ENCODE measurements at places on chromosomes 2 and 18. TPM values are rescaled to one million over a fixed set of nuclear protein-coding genes. Genes with fewer than 3 reads are reported as not detected.

- no peak for DNase-seq
Measured at GRCh38 chr18:22284581-22285360, 115.4 kb downstream of the GATA6 start.

DNA sequence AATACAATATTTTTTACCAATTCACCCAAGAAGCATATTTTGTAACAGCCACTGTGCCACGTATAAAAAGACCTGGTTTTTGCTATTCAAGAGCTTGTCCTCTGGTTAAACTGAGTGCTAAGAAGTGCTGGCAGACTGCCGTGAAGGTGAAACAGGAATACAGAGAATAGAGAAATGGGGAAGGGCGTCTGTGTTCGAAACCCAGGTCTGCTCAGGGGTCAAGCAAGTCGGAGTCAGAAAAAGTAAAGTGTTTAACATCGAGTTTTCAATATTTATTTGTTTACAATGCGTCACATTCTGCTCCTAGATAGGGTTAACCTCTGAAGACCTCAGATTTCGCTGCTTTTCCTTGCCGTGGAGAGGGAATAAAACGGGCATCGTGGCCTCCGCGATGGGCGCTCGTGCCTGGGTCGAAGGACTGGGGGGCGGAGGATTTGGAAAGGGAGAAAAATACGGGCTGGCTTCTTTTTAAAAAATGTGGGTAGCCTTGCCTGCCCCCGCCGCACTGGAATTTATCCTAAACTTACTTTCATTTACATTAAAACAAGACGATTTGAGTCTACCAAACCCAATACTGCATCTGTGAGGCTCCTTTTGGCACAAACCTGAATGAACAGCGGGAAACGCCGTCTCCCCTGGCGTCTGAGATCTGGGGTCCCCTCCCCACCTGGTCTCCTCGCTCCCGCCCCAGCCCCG lies 1.1 kb upstream of the SNTG2 start:
- DNase-seq = peak; percentile 25

GRCh38 chr2:207764096-207764630 lies 5.5 kb downstream of the FZD5 start:
- no peak for DNase-seq

- DNase-seq = no peak
Measured at GRCh38 chr18:75206452-75207309, 2.3 kb downstream of the PTGR3 start.

- no peak for DNase-seq
Measured at GRCh38 chr18:3560755-3561154, 110.8 kb downstream of the TGIF1 start.

GRCh38 chr2:179655627-179656026 lies 205.8 kb downstream of the ZNF385B start:
- no peak for DNase-seq

- DNase-seq = no peak
Measured at GRCh38 chr18:57505231-57505630, 70.1 kb downstream of the ONECUT2 start.

Gene CMPK2
- 90.8 TPM for total RNA-seq

Gene STAT1
- 472 TPM for total RNA-seq

Gene GAL3ST2
- total RNA-seq = 0.34 TPM

Data from activated CD8-positive, alpha-beta T cell treated with anti-CD3 and anti-CD28 coated beads, Interleukin-2, amount 10 ng/mL, durations not matched to agents 7 days and 5 days (primary cell).